ENCODE measurements at places on chromosomes 12 and 14. TPM values are rescaled to one million over a fixed set of nuclear protein-coding genes. Genes with fewer than 3 reads are reported as not detected.

The OS9 gene
- total RNA-seq = 202 TPM

The SERPINA9 gene
- total RNA-seq = 1.8 TPM

The MGST1 gene
- 72.8 TPM for total RNA-seq

The ATP6V1D gene
- total RNA-seq = 61.0 TPM

Data from suprapubic skin (tissue), 4 donors.